ENCODE measurements at places on chromosomes 1 and 21.

- DNase-seq = no peak
Observed at GRCh38 chr1:90387805-90388204, 329.3 kb downstream of the BARHL2 start.

DNA sequence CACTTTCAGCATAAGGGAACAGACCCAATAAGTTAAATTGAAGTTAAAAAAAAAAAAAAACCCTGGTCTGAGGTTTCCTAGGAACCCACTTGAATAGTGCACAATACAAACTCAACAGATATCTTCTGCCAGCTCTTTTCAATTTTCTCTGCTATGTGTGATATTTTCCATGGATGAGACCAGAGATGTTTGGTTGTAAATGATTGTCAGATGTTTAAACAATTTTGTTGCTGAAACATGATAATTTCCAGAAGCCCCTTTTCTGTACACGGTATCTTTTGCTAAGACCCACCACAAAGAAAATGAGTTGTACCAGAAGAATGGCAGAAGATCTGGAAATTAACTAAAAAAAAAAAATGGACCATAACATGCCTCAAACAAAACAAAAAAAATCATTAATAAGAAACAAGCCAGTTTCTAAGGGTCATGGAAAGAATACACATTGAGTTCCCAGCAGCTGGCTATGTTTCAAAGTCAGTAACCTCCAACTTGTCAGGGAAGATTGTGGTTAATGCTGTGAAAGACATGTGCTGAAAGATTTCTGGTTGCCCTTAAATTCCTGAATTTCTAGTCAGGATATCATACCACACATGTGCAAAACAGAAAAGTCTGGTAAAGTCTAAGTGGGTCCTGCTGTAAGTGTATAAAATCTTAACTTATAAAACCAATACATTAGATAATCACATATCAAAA is 35.6 kb upstream of the MGST3 start:
- DNase-seq = no peak

GRCh38 chr1:172145231-172145651 is 275.2 kb upstream of the C1orf105 start:
- no peak for DNase-seq

- no peak for DNase-seq
Observed at GRCh38 chr1:41020654-41021053, 871 bp downstream of the SLFNL1 start.

- DNase-seq = no peak
Observed at GRCh38 chr1:20115916-20116315, 3.4 kb downstream of the PLA2G2D start.

GRCh38 chr1:91752324-91752723 is 133.6 kb downstream of the TGFBR3 start:
- DNase-seq = no peak

DNA sequence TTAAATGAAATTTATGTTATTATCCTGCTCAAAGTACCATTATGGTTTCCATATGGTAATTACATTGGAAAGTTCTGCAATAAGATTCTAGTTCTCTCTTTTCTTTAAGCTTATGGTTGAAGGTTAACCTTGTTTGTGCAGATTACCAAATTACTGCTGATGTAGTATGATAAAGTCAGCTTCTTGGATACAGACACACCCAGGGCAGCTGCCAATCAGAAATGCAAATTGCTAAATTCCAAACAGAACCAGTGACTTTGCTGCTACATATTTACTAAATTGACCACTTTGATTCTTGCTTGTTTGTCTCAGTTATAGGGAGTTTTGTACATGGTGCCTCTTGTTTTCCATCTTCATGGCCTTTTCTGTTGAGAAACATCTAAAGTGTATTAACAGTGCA is 26.5 kb downstream of the GNAT2 start:
- no peak for DNase-seq

DNA sequence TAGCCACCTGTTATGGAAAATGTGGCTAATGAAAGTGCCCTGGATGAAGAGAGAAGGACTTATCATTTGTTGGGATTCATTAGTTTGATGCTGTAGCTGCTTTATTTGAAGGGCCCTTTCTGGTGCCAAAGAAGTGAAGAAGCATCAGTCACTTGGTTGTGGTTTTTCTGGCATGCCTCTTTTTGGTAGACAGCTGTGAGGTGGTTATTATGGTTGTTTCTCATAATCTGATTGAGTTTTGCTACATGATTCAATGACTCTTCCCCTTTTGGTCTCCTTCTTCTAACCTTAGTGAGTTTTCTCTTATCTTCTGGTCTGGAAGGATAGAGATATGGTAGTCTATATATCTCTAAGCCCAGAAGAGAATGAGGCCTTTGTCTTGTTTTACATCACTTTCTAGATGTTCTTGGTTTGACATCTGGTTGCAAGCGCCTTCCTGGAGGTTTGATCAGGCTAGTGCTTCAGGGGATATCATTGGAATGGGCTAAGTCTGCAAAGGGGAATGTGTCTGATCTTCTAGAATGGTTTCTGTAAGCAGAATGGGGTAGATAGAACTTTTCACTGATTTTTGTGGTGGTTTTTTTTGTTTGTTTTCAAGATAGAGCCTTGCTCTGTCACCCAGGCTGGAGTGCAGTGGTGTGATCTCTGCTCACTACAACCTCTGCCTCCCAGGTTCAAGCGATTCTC is 26.0 kb downstream of the ARID1A start:
- DNase-seq = no peak

GRCh38 chr1:1861339-1861730 is 29.6 kb downstream of the GNB1 start:
- no peak for DNase-seq

- DNase-seq = no peak
Observed at GRCh38 chr21:44352253-44352860, 1.1 kb upstream of the TRPM2 start.

DNA sequence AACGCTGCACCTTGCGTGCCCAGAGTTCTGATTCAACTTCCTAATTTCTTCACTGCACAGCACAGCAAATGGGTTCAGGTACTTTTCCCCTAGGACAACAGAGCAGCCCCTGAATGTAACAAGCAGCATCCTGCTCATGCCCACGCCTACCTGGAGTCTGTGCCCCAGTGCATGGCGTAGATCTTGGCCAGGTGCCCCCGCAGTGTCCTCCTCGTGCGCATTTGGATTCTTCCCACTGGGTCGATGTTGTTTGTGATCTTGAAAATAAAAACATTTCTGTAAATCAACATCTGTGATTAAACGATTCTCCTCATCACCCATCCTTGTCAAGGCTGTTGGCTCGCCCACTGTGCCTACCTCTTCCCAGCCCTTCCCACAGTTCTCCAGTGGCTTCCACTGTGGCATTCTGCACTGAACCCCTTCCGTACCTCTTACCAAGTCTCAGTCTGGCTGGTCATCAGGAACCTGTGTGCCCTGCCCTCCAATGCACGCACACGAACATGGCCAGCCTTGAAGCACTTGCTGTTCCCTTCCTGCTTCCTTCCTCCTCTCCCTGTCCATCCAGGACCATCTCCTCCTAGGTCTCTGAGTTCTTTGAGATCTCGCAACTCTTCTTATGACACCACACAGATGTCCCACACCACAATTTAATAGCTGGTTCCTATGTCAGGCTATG is 37.5 kb upstream of the NADK start:
- DNase-seq = no peak

- no peak for DNase-seq
Observed at GRCh38 chr21:42201615-42202161, 17.3 kb upstream of the ABCG1 start.

- DNase-seq = no peak
Observed at GRCh38 chr1:237878406-237878805, 12.3 kb downstream of the ZP4 start.

- DNase-seq = no peak
Observed at GRCh38 chr1:22545141-22545540, 18.1 kb upstream of the EPHA8 start.

DNA sequence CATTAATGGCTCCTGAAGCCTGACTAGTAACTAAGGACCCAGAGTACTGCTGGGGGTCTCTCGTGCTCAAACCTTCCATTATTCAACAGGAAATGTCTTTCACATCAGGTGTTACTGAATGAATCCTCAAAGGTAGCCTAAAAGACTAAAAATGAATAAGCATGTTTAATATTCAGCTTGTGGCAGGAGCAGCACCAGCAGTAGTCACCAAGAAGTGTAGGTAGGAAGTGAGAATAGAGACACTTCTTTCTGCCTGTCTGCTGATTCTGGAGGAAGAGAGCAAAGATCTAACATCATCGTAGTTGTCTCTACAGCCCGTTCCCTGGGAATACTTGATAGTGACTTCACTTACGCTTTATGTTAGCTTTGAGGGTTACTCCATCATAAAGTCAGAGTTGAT is 7.6 kb upstream of the SLC30A1 start:
- DNase-seq = no peak

GRCh38 chr1:65959896-65960567 is 167.3 kb downstream of the PDE4B start:
- DNase-seq = no peak

DNA sequence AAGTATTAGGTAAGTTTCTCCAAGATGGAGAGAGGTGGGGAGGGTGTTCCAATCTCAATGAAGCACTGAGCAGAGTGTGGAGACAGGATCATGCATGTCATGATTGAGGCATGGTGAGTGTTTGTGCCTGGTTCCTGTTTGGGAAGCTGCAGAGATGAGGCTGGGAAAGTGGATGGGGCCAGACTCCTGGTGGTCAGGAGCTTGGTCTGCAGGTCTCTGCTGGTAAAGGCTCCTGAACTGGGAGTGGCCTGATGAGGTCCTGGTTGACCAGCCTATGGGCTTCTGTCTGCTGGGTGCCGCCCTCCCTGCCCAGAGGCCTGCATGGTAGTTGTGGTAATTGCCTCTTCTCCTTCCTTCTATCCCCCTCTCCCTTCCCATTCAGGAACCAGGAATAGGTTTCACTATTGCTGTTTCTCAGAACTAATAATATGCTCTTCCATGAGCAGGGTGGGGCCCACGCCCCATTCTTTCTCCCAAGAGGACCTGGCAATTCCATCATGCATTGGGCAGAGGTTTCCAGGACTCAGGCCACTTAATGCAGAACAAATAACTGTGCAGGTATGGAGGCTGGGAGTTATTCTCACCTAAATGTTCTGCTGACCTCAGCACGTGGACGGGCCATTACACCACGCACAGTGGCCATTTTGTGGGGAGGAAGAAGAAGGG is 24.5 kb downstream of the PROK1 start:
- DNase-seq = no peak

- DNase-seq = no peak
Observed at GRCh38 chr1:35188578-35189392, 4.2 kb downstream of the SFPQ start.

- DNase-seq = no peak
Observed at GRCh38 chr21:42542196-42542595, 28.5 kb downstream of the SLC37A1 start.

DNA sequence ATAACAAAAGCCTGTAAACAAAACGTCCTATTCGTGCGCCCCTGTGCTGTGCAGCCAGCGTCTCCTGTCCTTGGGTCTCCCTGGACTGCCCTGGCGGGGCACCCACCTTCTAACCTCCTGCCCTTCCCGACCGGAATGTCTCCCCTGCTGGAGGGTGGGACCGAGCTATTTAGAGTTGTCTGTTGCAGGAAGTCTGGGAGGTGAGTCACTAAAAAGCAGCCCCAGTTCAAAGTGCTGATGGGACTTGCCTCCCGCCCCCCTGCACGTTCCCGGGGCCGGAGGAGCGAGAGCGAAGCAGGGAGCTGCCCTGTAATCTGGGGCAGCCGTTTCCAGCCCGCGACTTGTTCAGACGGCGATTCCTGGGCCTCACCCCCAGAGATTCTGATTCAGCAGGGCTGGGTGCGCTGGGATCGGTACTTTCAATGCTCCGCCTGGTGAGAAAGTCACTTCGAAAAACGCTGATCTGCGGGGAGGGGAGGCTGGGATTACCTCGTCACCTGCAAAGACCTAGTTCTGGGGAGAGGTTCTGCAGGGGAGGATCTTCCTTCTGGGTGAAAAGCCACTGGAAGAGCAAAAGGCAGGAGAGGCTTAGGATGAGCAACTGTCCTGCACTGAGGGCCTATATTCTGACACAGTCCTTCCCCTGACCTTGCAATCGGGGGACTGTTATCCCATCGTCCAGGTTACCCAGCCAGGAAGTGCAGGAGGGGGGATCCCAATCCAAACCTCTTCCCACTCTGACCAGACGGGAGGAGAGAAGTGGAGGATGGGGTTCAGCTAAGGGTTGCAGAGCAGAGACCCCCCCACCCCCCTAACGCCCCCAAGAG is 1.2 kb upstream of the DHRS3 start:
- DNase-seq = peak; percentile 58

- DNase-seq = no peak
Observed at GRCh38 chr1:65079941-65080340, 68.1 kb upstream of the AK4 start.

GRCh38 chr1:66035616-66036245 is 243.0 kb downstream of the PDE4B start:
- DNase-seq = no peak

- DNase-seq = no peak
Observed at GRCh38 chr1:169109561-169110134, 3.2 kb downstream of the ATP1B1 start.

DNA sequence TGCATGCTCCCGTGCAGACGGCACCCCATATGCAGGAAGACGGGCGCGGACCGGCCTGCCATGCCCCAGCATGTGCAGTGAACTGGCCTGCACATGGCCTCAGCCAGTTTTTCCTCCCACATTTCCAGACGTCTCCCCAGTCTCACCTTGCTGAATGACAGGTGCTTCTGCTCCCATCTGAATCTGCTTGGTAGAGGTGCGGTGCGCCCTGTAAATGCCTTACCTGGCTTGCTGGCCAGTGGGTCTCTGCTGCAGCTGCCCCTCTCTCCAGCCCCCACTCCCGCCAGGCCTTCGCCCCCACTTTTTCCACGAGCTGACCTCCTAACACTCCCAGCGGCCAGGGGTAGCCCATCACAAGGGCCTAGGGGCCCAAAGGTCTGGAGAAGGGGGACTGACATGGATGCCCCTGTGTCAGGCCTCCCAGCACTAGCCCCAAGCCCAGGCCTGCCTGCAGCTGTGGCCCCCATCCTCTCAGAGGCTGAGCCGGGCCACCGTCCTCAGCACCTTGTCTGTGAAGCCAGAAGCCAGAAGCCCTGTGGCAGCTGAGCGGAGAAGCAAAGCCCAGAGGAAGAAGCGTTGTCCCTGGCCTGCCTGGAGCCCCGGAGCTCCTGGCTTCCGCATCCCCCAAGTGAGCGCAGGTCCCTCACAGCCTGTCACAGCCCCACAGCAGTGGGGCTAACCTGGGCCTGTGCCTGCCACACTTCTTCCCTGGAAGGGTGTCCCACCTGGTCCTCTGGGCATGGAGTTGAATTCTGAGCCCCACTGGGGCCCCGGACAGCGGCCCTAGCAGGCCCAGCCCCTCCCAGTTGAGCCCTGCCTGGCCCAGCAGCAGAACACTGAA is 3.7 kb upstream of the SLC19A1 start:
- DNase-seq = no peak

DNA sequence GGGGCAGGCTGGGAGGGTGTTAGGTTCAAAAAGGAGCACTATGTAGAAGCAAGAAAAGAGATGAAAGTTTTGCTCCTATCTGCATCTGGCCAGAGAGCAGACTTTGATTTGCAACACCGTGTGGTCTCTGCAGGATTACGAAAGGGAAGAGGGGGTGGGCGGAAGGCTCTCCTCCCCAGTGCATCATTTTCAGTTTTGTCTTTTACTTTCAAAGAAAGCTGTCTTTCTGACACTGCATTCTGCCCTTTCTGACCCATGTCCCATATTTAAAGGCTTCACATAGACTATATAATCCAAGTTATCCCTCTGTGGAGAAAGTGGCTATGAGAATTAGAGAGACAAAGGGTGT is 126.5 kb downstream of the RHOU start:
- DNase-seq = no peak

Measured in T follicular helper cell (primary cell).